ENCODE measurements at places on chromosomes 1 and 21. TPM values are rescaled to one million over a fixed set of nuclear protein-coding genes. Genes with fewer than 3 reads are reported as not detected.

Gene CELA2B
- not detected for total RNA-seq

Gene ARHGEF10L
- total RNA-seq: 29.5 TPM

Gene MTFR1L
- total RNA-seq: 51.0 TPM

Gene EPB41
- 40.7 TPM for total RNA-seq

Gene RIMS3
- 3.2 TPM for total RNA-seq

Gene CDCA8
- total RNA-seq: 4.0 TPM

Gene LAMC2
- total RNA-seq: 1,184 TPM

Gene MIXL1
- 0.67 TPM for total RNA-seq

Gene NPR1
- total RNA-seq: 2.1 TPM

Gene MYBPH
- total RNA-seq: not detected

Gene NMNAT2
- 1.0 TPM for total RNA-seq

Gene GUCA2A
- not detected for total RNA-seq

Gene GALNT2
- 57.0 TPM for total RNA-seq

Gene AGT
- total RNA-seq: 4.7 TPM

Gene SLC22A15
- 12.9 TPM for total RNA-seq

Gene CDA
- total RNA-seq: 3.1 TPM

Gene RHCE
- 0.08 TPM for total RNA-seq

Gene L1TD1
- 0.88 TPM for total RNA-seq

Gene LRRC39
- total RNA-seq: 0.08 TPM

Gene PGLYRP4
- 0.07 TPM for total RNA-seq

Gene SPRR2B
- not detected for total RNA-seq

Gene PLA2G2F
- 9.2 TPM for total RNA-seq

Gene FCRL2
- not detected for total RNA-seq

Gene NUP210L
- total RNA-seq: not detected

Gene WNT2B
- 1.3 TPM for total RNA-seq

Gene OLIG2
- not detected for total RNA-seq

Gene THEM5
- total RNA-seq: not detected

Gene LPAR3
- 0.58 TPM for total RNA-seq

Gene MCOLN3
- 11.6 TPM for total RNA-seq

Gene KCNK2
- not detected for total RNA-seq

Gene MYOCOS
- total RNA-seq: not detected

Gene PROX1
- total RNA-seq: 0.88 TPM

Gene C1orf226
- 3.7 TPM for total RNA-seq

Gene IL19
- total RNA-seq: not detected

Gene LYPD8
- total RNA-seq: not detected

Gene BRDT
- not detected for total RNA-seq

Gene FMO4
- total RNA-seq: 1.8 TPM

Gene RGS7
- total RNA-seq: 0.34 TPM

Gene PODN
- total RNA-seq: not detected

Gene TRABD2B
- 0.92 TPM for total RNA-seq

Gene S100A14
- total RNA-seq: 4.2 TPM

Gene DNAJC6
- 8.3 TPM for total RNA-seq

Gene HSD11B1
- total RNA-seq: 2.1 TPM

Gene LORICRIN
- not detected for total RNA-seq

Gene ADAM30
- total RNA-seq: not detected

Gene B3GALT2
- not detected for total RNA-seq

Data from kidney epithelial cell (primary cell).